ENCODE measurements at places on chromosomes 3 and 15. TPM values are rescaled to one million over a fixed set of nuclear protein-coding genes. Genes with fewer than 3 reads are reported as not detected.

Gene WDR82
- total RNA-seq, result 66.2 TPM

Gene NR2E3
- total RNA-seq, result 0.27 TPM

Gene SLC22A13
- 0.99 TPM for total RNA-seq

Gene CISH
- 13.3 TPM for total RNA-seq

Gene SKOR1
- total RNA-seq, result 0.78 TPM

DNA sequence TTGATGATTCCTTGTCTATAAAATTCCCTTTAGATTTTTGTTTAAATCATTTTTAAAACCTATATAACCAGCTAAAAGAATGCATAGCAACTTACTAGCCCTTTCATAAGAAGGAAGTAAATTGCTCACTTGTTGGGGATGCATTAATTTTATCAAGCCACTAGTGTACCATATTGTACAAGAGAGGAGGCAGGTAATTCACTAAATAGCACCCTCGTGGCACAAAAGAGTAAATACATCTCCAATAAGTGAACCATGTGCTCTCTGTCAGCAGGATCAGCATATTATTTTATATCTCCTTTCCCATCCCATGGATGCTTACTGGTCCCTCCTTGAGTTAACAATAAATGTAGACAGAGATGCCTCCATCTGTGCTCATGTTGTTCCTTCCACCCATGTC, 34.3 kb downstream of the FRMD5 start:
- no peak overlapping the region for H3K4me3 ChIP-seq
- H3K27me3 ChIP-seq, result no peaks in the 10 kb centered on the region
- H3K4me1 ChIP-seq, result no peaks in the 10 kb centered on the region
- no peak overlapping the region for H3K27ac ChIP-seq
- H3K36me3 ChIP-seq, result no peaks in the 10 kb centered on the region

- no peaks in the 10 kb centered on the region for H3K4me1 ChIP-seq
- H3K27me3 ChIP-seq, result no peaks in the 10 kb centered on the region
- no peaks in the 10 kb centered on the region for H3K36me3 ChIP-seq
- H3K27ac ChIP-seq, result no peak within 1 kb of the TSS
- no peak for DNase-seq
These were observed at the start of gene RHOV for GRCh38 chr15:40873694-40874561. Gene RHOV (minus strand): TSS chr15:40874234. CDS start chr15:40874139, 95 bp downstream.

DNA sequence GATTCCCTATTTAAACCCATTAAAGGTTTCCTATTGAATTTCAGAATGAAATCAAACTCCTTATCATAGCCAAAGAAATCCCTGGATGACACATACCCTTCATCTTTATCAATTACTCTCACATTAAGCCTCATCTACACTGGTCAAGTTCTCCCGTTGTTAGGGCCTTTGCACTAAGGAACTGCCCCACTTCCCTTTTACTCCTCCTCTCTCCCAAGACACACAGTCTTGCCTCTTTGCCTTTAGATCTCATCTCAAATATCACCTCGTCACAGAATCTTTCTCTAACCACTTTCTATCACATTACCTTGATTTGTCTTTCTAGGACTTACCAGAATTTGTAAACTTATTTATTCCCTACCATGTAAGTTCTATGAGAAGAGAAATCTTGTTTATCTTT, 117.6 kb downstream of the TMCC1 start:
- H3K4me1 ChIP-seq, result peaks cover 18% of the 10 kb centered on the region
- no peak overlapping the region for H3K4me3 ChIP-seq
- no peak for DNase-seq
- no peaks in the 10 kb centered on the region for H3K27me3 ChIP-seq

- no peaks in the 10 kb centered on the region for H3K36me3 ChIP-seq
- H3K27me3 ChIP-seq, result no peaks in the 10 kb centered on the region
- H3K27ac ChIP-seq, result no peak overlapping the region
- H3K4me1 ChIP-seq, result no peaks in the 10 kb centered on the region
These were observed 1.4 kb upstream of the MUC13 start for GRCh38 chr3:124935794-124936542.

DNA sequence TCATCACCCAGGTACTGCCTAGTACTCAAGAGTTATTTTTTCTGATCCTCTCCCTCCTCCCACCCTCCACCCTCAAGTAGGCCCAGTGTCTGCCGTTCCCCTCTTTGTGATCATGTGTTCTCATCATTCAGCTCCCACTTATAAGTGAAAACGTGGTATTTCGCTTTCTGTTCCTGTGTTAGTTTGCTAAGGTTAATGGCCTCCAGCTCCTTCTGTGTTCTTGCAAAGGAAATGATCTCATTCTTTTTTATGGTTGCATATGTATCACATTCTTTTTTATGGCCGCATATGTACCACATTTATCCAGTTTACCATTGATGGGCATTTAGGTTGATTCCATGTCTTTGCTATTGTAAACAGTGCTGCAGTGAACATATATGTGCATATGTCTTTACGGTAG, 8.2 kb upstream of the GANC start:
- no peak overlapping the region for H3K4me3 ChIP-seq
- H3K36me3 ChIP-seq, result peaks cover 46% of the 10 kb centered on the region
- peaks cover 9% of the 10 kb centered on the region for H3K4me1 ChIP-seq
- H3K27ac ChIP-seq, result no peak overlapping the region
- no peak for DNase-seq

- H3K27ac ChIP-seq, result peak overlapping the region; percentile 76
- no peak for DNase-seq
- peak overlapping the region; percentile 2 for H3K4me3 ChIP-seq
- H3K27me3 ChIP-seq, result no peaks in the 10 kb centered on the region
- H3K36me3 ChIP-seq, result peaks cover 3% of the 10 kb centered on the region
These were observed 75.2 kb downstream of the LPP start for GRCh38 chr3:188229177-188229576.

GRCh38 chr3:119608405-119609000, 10.8 kb downstream of the PLA1A start:
- H3K4me1 ChIP-seq, result no peaks in the 10 kb centered on the region
- no peak overlapping the region for H3K27ac ChIP-seq
- no peak for DNase-seq
- H3K36me3 ChIP-seq, result no peaks in the 10 kb centered on the region

All from thoracic aorta (tissue), 2 donors.